ENCODE measurements at places on chromosomes 5 and 9.

DNA sequence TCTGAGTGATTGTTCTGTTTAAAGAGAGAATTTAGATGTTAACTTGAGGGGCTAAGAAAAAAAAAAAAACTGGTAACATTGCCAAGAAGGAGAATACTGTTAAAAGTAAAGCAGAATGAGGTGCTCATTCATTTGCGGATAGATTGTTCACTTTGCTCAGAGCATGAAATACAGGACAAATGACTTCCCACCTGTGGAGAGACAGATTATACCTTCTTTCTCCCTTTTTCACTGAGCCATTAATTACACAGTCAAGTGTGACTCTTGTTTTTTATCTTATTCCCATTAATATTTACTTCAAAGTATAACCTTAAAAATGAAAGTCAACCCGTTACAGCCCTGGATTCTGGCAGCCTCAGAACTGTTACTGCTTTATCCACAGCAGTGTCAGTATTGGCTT lies 264.5 kb downstream of the TAF11L14 start:
- DNase-seq, result no peak

DNA sequence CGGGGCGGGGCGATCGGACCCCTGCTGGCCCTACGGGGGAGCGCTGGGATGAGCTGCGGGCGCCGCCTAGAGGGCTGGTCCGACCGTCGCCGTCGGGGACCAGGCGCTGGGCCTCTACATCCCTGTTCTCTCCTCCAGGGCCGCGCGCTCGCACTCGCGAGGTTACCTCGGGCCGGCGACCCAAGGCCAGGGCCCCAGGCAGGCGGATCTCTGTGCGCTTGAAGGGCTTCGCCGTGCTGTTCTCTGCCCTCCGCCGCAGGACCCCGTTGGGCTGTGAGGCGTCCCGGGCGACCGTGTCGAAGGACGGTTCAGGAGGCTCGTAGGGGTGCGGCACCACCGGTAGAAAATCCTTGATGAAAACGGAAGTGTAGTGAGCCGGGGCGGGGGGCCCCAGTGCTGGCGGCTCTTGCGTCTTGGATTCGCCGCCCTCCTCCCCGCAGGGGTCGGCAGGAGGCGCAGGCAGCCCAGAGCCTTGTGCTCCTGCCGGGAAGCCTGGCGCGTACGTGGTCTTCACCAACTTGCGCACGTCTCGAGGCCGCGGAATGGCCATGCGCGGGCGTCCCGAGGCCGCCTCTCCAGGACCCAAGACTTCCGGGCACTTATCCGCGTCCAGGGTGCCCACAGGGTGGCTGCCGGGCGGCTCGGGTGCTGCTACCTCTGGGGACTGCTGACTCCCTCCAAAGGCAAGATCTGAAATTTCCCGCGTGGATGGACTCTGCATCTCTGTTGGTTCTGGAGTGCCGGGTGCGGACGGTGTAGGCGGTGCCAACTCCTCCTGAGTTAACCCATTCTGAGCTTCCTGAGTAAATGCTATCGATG lies 2.0 kb downstream of the PROB1 start:
- no peak for DNase-seq

- no peak for DNase-seq
Measured at GRCh38 chr5:62299600-62299999, 6.4 kb upstream of the KIF2A start.

DNA sequence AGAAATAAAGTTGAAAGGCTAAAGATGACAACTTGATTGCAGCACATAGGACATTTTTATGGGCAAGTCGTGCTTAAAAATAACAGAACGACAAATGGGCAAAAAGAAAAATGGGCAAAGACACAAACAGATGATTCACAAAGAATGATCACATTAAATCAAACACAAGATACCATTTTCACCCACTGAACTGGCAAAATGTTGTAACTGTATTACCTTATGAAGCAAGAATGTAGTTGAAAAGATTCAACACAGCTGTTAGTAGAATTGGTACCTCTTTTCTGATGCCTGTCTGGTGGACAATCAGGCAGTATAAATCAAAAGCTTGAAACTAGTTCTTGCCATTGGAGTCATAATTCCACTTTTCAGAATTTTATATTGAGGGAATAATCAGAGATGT lies 81.0 kb upstream of the PALM2AKAP2 start:
- DNase-seq, result no peak

GRCh38 chr5:118208031-118208453 lies 780.3 kb downstream of the DTWD2 start:
- DNase-seq, result no peak
